ENCODE measurements at places on chromosomes 3 and 15.

DNA sequence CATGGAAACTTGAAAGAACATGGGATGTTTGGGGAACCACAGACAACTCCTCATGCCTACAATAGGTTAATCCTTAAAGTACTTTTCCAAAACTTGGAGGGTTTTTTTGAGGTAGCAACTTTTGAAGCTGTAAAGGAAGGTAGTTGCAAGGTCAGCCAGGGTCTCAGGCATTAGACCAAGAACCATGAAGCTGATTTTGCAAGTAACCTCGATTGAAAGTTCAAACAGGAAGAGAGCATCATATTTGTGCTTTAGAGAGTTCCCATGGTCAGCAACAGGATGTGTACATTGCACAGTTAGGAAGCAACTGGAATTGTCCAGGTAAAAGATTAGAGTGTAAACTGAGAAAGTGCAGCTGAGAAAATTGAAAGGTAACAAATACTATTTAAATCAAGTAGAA lies 199.8 kb upstream of the NR2F2 start:
- DNase-seq, result no peak

- peak; percentile 73 for DNase-seq
These were observed 36.0 kb upstream of the COLQ start for GRCh38 chr3:15557511-15557946.

- DNase-seq, result no peak
These were observed 119.9 kb upstream of the STT3B start for GRCh38 chr3:31412832-31413231.

GRCh38 chr3:58049143-58049785 lies 41.0 kb downstream of the FLNB start:
- DNase-seq, result no peak

- no peak for DNase-seq
These were observed 15.9 kb upstream of the LAMP3 start for GRCh38 chr3:183178512-183178832.

DNA sequence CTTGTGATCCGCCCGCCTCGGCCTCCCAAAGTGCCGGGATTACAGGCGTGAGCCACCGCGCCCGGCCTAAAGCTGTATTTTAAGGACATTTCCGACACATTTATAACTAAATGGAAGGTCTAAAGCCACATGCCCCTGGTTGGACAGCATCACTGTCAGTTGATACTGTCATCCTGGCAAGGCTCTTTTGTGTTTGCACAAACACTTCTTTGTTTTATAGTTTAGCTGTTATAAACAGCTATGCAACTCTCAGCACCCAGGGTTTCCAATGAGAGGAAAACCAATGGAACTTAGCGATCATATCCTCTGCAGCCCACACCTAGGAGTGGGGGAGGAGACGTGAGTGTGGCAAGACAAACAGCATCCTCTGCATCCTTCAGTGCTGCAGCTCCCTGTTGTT lies 19.7 kb downstream of the NIPA1 start:
- no peak for DNase-seq

- no peak for DNase-seq
These were observed 3.8 kb downstream of the TP53BP1 start for GRCh38 chr15:43489191-43489590.

- no peak for DNase-seq
These were observed 8.2 kb downstream of the TPM1 start for GRCh38 chr15:63050731-63051155.

- no peak for DNase-seq
These were observed 119.7 kb upstream of the THRB start for GRCh38 chr3:24614359-24614758.

DNA sequence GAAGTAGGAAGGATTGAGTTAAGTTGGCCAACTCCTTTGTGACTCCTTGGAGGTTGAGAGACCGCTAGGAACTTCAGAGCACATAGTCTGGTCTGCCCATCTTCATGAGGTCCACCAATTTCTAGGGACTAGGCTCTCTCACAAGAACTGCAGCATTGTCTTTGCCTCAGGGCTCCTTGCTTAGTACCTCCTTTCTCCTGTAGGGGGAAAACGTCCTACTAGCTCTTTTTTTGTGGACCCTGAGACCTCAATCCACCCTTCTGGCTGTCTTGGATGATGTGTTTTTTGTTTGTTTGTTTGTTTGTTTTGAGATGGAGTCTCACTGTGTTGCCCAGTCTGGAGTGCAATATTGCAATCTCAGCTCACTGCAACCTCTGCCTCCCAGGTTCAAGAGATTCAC lies 21.6 kb downstream of the REC114 start:
- DNase-seq, result no peak

Data from activated T-cell treated with anti-CD3 and anti-CD28 coated beads, Interleukin-2, amount 50 U/mL, for 48 hours (primary cell).